ENCODE measurements at places on chromosomes 13 and 19. TPM values are rescaled to one million over a fixed set of nuclear protein-coding genes. Genes with fewer than 3 reads are reported as not detected.

ZNF528 gene
- 29.8 TPM for total RNA-seq

MYO1F gene
- total RNA-seq: 0.15 TPM

ZFR2 gene
- 20.4 TPM for total RNA-seq

SLITRK1 gene
- total RNA-seq: 1.6 TPM

TNFSF13B gene
- total RNA-seq: 0.45 TPM

KLF1 gene
- 0.64 TPM for total RNA-seq

SERPINE3 gene
- total RNA-seq: 0.47 TPM

PGLYRP2 gene
- total RNA-seq: not detected

ZNF471 gene
- total RNA-seq: 1.4 TPM

KLK12 gene
- not detected for total RNA-seq

ZNF729 gene
- not detected for total RNA-seq

AMER2 gene
- total RNA-seq: not detected

RASIP1 gene
- 3.2 TPM for total RNA-seq

ZNF880 gene
- total RNA-seq: 26.3 TPM

APLP1 gene
- 191 TPM for total RNA-seq

Data from neural progenitor cell (in vitro differentiated cells).